Left kidney (tissue), 8 donors: ENCODE measurements at places on chromosomes 5 and 9. TPM values are rescaled to one million over a fixed set of nuclear protein-coding genes. Genes with fewer than 3 reads are reported as not detected.
A peak's percentile ranks its signal among the peaks of the same experiment; 100 is the strongest.

The LPAR1 gene
- polyA plus RNA-seq = 25.9 TPM

The LCN1 gene
- not detected for polyA plus RNA-seq

DNA sequence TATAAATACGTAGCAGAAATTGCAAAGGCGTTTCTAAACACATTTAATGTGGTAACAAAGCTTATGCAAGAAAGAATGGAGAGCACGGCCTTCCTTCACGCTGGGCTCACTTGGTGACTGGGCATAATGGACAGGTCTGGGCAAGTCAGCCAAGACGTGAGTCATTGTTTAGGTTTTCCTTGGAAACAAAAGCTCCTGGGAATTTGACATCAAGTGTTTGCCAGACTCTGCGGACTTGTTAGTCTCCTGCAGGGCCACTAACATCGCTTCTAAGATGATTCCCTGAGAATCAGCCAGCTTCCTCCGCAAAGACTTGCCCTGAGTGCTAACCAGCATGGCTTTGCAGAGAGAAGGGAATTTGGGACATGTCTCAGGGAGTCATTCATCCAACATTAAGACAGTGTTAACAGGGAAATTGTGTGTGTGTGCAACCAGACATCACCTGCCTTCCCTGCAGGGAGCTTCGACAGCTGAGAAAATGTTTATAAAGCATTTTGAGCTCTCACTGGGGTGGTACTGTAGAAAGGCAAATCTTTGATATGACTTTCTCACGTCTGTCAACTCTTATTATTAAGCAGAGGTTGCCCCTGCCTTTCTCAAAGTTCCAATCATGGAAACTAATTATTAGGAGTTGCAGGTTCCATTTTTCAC lies 182.5 kb downstream of the NTRK2 start:
- no peak for DNase-seq

- no peak for DNase-seq
Measured at GRCh38 chr5:171484460-171484899, 65.0 kb downstream of the FGF18 start.

DNA sequence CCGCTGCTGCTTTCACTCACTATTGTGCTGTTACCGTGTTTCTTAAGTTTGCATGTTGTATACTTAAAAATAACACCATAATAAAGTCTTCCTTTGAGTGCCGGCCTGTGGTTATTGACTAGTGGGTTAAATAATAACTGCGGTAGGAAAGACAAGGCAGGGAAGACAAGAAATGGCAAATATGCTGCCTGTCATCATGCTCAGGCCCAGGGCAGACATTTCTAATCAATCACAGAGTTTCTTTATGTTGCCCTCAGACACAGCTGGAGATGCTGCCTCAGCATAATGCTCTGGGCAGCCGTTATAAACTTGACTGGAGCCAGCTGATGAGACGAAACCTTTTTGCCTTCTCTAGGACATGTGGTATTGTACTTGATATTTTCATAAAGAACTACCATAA lies 215.0 kb downstream of the GAPVD1 start:
- DNase-seq = no peak

The SPINK4 gene
- not detected for polyA plus RNA-seq

GRCh38 chr5:77832166-77832770 lies 56.1 kb upstream of the TBCA start:
- DNase-seq = no peak

The CDO1 gene
- polyA plus RNA-seq = 22.9 TPM

DNA sequence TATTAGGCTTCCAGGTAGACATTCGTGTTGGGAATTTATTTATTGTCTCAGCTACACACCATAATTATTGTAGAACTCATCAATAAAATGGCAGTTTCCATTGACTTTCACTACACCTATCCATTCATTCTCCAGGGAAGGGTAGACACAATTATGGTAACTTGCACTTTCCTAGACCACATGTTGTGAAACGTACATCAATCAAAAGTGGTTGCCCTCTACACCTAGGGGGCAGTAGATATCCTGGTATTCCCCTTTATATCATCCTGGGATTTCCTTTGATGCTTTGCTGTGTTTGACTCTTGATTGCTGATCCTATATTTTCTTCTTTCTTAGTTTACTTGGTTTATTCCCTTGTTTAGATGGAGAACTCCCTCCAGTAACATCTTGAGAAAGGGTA lies 47.9 kb downstream of the ADGRV1 start:
- DNase-seq = no peak

The FAM169A gene
- 24.3 TPM for polyA plus RNA-seq

DNA sequence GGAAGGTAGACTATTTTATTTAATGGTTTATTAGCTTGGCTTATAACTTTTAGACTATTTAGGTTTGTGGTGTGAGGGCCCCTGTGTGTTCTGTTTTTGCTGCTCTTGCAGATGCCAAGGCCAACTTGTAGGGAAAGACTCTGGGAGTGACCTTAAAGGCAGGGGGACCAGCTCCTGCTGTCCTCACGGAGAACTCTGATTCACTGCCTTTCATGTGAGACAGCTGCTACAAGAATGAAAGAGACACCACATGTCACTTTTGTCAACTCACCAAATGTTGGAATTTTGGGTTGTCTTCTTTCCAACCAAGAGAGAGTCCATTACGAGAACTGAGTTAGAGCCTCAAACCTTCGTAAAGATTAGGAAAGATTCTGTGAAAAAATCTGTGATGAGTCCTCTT lies 258.3 kb upstream of the ADAMTSL1 start:
- DNase-seq = no peak

- DNase-seq = peak; percentile 60
Measured at GRCh38 chr9:95316794-95317118, 753 bp downstream of the FANCC start.

DNA sequence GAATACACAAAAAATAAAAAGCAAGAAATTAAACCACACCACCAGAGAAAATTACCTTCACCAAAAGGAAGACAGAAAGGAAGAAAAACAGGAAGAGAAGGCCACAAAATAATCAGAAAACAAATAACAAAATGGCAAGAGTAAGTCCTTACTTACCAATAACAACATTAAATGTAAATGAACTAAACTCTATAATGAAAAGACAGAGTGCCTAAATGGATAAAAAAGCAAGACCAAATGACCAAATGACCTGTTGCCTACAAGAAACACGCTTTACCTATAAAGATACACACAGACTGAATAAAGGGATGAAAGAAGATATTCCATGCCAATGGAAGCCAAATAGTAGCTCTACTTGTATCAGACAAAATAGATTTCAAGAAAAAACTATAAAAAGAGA lies 87.2 kb downstream of the TSSK1B start:
- DNase-seq = no peak

GRCh38 chr5:179749857-179750508 lies 17.4 kb downstream of the MAML1 start:
- no peak for DNase-seq

DNA sequence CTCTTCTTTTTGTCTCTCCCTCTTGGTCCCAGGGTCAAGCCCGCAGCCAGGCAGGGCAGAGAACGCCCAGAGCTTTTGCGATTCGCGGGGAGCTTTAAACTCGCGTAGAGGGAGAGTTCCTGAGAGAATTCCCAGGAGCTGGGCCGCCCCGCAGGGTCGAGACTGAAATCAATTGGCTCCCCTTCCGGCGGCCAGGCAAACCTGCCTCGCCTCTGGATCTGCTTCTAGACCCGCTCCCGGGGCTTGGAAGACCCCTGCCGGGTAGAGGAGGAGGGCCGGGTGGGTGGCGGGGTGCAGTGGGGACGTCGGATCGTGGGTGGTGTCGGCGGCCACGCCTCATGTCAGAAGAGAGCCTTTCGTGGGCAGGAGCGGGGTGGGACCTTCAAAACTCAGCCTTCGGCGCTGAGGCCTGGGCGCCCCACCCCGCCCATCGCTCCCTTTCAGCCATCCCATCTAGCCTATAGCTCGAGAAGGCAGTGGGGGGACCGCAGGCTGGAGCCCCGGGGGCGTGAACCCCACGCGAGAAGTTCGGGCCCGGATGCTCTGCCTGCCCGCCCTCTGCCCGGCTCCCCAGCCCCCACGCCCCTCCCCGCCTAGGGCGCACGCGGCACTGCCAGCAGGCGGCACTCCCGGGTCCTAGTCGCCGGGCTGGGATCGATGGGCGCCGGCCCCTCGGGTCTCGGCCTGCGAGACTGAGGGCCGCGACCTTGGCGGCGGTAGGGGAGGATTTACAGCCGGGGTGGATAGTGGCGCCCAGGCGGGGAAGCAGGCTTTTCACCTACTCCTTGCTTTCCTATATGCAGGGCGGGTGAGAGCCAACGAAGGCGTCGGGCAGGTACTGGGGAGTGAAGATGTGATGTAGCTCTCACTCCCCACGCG lies 6.1 kb downstream of the PRDM6 start:
- DNase-seq = no peak

GRCh38 chr5:140324041-140324600 lies 21.2 kb upstream of the PFDN1 start:
- no peak for DNase-seq

The SNCAIP gene
- 26.1 TPM for polyA plus RNA-seq

The MSX2 gene
- 1.0 TPM for polyA plus RNA-seq

DNA sequence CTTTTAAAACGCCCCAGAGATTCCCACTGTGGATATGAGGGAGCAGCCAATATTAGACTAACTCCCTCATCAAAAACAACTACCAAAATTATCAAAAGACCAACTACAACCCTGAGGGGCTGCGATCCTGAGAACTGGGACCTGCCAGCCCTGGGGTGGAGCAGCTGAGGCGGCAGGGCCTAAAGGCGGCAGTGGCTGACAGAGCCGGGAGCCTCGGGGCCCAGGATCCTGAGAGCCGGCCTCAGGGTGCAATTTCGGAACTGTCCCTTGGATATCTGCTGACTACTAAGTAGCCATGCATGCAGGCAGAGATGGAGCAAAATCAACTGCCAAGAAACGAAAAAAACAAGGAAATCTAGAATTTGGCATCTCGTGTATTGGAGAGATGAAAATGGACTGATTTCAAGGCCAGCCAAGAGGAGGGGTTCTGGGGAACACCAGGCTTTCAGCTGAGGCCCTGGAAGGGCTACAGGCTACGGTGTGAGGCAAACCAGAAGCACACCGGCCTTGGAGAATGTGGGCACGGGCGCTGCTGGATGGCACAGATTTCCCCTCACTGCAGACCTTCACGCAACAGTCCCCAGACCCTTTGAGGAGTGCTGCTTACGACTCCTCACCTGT lies 63.6 kb upstream of the UBAC1 start:
- DNase-seq = no peak

- no peak for DNase-seq
Measured at GRCh38 chr5:90054612-90055011, 354.9 kb downstream of the CETN3 start.

The ADAMTS2 gene
- polyA plus RNA-seq = 7.8 TPM

GRCh38 chr5:157162919-157163510 lies 3.0 kb downstream of the GARIN3 start:
- DNase-seq = no peak

The IL13 gene
- 0.08 TPM for polyA plus RNA-seq

DNA sequence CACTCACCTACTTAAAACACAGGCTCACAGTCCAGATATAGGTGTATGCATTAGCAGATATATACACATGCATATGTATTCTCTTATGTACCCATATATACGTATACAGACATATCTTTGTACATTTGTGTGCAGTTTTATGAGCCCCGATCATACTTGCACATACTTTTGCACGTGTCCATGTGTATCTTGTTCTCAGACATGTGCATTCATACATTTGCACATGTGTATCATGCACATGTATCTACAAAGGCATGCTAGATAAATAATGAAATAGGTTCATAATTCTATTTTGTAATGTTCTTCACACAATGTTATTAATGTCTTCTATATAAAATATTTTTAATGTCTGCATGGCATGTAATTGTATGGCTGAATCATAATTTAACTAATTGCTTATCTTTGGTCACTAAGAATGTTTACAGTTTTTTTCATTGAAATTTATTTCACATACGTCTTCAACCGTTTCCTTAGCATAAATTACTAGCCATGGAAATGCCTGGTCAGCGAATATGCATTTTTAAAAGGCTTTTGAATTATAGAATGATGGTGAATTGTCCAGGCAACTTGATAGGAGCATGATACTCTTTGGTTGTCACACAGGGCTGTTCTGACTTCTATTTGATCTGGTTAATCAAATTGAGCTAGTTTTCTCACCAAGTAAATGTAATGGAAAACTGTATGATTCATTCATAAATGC lies 2.6 kb downstream of the NDFIP1 start:
- no peak for DNase-seq

GRCh38 chr5:522116-522515 lies 2.1 kb downstream of the SLC9A3 start:
- DNase-seq = no peak

GRCh38 chr5:179986328-179986727 lies 78.6 kb upstream of the TBC1D9B start:
- no peak for DNase-seq

DNA sequence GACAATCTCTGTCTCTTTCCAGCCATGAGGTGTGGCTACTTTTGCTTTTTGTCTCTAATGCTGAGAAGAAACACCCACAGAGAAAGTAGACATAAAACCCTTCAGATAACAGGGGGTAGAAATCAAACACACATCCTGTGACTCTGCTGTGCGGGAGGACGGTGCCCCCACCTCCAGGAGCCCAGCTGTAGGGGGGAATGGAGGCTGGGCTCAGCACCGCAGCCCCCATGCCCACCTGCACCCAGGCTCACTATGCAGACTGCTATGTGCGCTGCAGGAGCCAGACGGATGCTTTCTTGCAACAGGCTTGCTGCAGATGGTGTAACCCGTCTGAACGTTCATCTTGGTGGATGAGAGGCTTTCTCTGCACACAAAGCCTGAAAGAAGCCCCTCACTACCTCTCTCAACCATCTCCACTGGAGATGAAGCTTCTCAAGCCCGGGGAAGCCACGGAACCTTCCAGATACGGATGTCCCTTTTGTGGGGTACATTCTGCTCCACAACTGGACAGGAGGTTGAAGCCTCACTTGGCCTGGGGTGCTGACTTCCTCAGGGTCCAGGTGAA lies 207.2 kb downstream of the GADD45G start:
- DNase-seq = no peak

DNA sequence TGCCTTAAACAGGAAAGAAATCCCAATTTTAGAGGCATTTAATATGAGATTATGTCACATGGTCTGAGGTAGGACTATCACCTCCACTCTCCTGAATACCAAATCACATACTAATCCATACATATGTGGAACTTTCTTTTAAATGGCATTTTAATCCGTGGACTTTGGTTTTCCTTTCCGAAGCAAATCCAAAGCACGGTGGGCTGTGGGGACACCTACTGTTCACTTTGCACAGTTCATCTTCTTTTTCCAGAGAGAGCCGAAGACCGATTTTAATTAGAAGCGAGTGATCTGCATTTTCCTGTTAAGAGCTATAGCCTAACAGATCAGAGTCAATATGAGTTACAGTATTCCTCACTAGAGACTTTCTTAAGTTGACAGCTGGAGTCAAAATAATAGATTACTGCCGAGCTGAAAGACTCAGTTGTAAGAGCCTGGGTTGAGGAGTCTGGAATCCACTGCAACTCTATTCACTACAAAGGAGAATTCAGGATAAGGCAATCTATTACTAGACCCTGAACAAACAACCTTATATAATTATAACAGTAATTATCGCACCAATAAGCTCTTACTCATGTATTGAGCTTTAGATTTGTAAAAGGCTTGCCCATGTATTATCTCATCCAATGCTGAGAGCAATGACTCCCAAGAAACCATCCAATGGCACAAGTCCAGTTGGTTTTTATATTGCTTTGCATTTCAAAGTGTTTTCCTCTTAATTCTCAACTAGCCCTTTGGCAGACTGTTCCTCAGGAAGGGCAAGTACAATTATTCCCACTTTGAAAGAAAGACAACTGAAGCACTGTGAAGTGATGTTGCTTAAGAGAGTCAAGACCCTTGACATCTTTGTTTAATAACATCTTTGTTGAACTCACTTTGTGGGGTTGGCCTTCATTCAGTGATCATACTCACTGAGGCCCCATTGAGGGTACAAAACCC lies 144.7 kb downstream of the TRPM6 start:
- DNase-seq = peak; percentile 31

The C5orf58 gene
- 0.25 TPM for polyA plus RNA-seq

GRCh38 chr5:10622810-10623209 lies 58.9 kb downstream of the ANKRD33B start:
- no peak for DNase-seq

The PCDHGB7 gene
- polyA plus RNA-seq = 17.3 TPM
